Left forelimb (tissue), 1 donor: ENCODE measurements at places on chromosomes 16 and 17.

GRCh38 chr16:46833460-46833800 lies 2.5 kb upstream of the C16orf87 start:
- no peak for DNase-seq

GRCh38 chr16:85562093-85562786 lies 50.9 kb upstream of the GSE1 start:
- DNase-seq, result no peak

GRCh38 chr17:72943826-72944689 lies 148.4 kb downstream of the SLC39A11 start:
- DNase-seq, result no peak

- DNase-seq, result no peak
Measured at GRCh38 chr16:77064037-77064436, 127.0 kb upstream of the MON1B start.

GRCh38 chr16:760545-761343 lies at the start of gene MSLN:
MSLN (plus strand) TSS chr16:760734; CDS start chr16:762681, 1,947 bp downstream.
- DNase-seq, result no peak

- peak; percentile 89 for DNase-seq
Measured at GRCh38 chr17:4789951-4790704, 1.4 kb downstream of the GLTPD2 start.

DNA sequence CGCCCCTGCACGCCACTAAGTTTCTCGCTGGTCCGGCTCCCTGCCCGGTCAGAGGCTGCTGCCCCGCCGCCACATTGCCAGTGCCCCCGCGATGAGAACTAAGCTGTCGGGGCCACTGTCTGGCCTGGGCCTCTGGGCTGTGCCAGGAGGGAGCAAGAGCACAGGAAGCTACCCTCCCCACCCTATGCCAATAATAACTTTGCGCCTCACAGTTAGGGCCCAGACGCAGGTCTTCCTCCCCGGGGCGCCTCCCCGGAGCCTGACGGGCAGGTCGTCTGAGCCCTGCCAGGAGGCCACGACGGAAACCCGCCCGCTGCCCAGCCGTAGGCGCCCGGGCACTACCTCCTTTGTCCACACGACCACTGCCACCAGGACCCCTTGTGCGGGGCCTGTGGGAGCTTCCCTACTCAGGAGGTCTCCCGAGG lies 1.5 kb downstream of the ZFPM1 start:
- DNase-seq, result no peak

GRCh38 chr16:66622863-66623262 lies 18.4 kb downstream of the CMTM3 start:
- DNase-seq, result no peak
